ENCODE measurements at places on chromosomes 16 and 17. TPM values are rescaled to one million over a fixed set of nuclear protein-coding genes. Genes with fewer than 3 reads are reported as not detected.

The GUCY2D gene
- not detected for polyA plus RNA-seq

GRCh38 chr16:78464833-78465232 is 365.4 kb downstream of the WWOX start:
- no peak for DNase-seq

DNA sequence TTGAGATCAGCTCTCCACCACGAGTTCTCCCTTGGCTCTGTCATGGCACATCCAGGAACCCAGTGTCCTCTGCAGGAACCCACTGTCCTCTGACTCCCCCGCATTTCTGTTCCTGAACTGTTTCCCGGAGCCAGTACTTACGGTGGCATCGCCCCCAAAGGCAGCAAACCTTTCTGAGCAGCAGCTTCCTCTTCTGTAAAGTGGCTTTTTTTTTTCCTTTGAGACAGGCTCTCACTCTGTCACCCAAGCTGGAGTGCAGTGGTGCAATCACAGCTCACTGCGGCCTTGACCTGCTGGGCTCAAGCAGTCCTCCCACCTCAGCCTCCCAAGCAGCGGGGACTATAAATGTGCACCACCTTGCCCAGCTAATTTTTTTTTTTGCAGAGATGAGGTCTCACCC is 32.2 kb downstream of the NAGPA start:
- no peak for DNase-seq

The SLFN14 gene
- not detected for polyA plus RNA-seq

GRCh38 chr17:15262291-15263205 is 2.6 kb downstream of the PMP22 start:
- peak; percentile 63 for DNase-seq

- no peak for DNase-seq
Measured at GRCh38 chr16:14528306-14528705, 101.8 kb downstream of the PARN start.

The CRYBA1 gene
- polyA plus RNA-seq = not detected

GRCh38 chr17:39921323-39921722 is 2.9 kb upstream of the GSDMB start:
- no peak for DNase-seq

The GCGR gene
- not detected for polyA plus RNA-seq

GRCh38 chr16:88618182-88618955 is 20.0 kb upstream of the IL17C start:
- no peak for DNase-seq

DNA sequence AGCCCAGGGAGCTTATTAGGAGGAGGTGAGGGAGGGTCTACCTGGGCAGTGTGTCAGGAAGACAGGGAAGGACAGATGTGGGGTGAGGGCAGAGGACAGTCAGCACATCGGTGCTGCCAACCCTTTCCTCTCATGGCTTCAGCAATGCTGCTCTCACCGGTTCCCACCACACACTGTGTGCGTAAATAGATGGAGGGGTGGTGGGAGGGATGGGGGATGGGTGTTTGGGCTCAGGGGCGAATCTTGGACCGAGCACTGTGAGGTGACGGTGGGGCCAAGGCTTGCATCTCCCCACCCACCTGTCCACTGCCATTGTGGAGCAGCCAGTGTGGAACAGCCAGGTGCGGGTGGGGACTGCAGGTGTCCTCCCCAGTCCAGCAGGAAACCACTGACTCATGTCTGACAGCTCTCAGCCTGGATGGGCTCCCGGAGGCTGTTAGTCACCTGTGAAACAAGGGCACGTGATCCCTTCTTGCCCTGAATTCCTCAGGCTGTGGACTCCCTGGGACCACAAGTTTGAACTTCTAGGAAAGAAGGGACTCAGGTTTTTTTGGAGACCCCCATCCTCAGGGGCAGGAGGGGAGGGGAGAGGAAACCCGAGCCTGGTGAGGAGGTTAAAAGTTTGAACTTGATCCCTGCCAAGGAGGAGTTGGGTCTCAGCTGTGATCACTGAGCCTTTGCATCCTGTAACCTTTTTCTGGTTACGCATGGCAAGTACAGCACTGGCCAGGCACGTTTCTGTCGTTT is 42.7 kb upstream of the SMPD3 start:
- DNase-seq = no peak

Measured in endothelial cell of umbilical vein (primary cell).